Astrocyte (in vitro differentiated cells and primary cell): ENCODE measurements at places on chromosomes 2 and 18.
A peak's percentile ranks its signal among the peaks of the same experiment; 100 is the strongest.

GRCh38 chr2:239033801-239034560 lies 186.1 kb downstream of the TWIST2 start:
- H3K27me3 ChIP-seq: peaks cover 12% of the 10 kb centered on the region
- H3K4me3 ChIP-seq: no peak overlapping the region
- DNase-seq: no peak
- no peaks in the 10 kb centered on the region for H3K36me3 ChIP-seq

DNA sequence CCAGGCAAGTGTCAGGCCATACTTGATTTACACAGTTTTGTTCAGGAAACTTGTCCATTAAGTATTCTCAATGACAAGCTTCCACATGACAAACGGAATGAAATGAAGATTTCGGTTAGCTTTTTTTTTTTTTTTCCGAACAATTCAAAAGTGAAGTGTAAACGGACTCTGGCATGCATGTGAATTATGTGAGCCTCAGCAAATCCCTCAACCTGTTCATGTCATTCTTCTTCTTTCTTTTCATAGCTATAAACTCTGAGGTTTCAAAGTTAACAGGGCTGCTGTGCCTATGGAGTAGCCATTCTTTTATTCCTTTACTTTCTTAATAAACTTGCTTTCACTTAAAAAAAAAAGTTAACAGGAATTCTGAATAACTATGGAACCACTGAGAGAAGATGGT lies 110.3 kb downstream of the NOL10 start:
- H3K4me3 ChIP-seq: no peak overlapping the region
- peaks cover 11% of the 10 kb centered on the region for H3K4me1 ChIP-seq
- no peak overlapping the region for H3K27ac ChIP-seq
- peaks cover 6% of the 10 kb centered on the region for H3K36me3 ChIP-seq

- no peaks in the 10 kb centered on the region for H3K4me1 ChIP-seq
- H3K27ac ChIP-seq: no peak overlapping the region
- H3K27me3 ChIP-seq: no peaks in the 10 kb centered on the region
- H3K36me3 ChIP-seq: no peaks in the 10 kb centered on the region
- H3K4me3 ChIP-seq: no peak overlapping the region
Observed at GRCh38 chr2:141075753-141076152, 1055.1 kb downstream of the LRP1B start.

DNA sequence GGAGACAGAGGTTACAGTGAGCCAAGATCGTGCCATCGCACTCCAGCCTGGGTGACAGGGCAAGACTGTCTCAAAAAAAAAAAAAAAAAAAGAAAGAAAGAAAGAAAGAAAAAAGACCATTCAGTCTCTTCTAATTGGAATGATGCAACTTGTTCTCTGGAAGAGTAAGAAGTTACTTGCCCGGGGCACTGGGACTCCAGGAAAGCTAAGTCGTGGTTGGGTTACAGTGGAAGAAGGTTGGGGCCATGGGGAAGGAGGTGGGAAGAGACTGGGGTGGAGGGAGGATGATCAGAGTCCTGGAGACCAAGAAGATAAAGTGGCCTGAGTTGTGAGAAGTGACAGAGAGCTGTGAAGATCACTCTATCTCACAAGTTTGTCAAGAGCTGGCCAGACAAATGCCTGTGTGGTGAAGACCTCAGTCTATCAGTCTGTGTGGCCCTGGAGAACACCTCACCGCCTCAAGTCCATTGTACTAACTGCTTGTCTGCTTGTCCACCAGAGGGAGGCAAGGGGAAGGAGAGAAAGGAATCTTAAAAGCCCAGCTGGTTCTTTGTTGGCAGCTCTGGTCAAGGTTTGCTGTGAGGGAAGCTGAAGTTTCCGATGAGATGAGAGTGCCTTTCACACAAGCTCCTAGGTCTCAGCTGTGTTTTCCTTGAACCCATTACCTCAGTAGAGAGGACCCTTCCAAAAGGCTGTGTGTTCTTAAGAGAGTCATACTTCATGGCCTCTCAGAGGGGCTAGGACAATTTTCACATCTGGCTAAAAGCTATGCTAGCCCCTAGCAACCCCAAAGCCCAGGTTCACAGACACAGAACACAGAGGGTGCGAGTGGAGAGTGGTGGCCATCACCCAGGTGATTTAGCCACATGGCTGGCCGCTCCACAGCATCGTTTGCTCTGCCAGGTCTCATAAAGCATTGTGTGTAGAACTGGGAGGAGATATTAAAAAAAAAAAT lies 72.0 kb upstream of the TMEM178A start:
- no peaks in the 10 kb centered on the region for H3K27me3 ChIP-seq
- H3K4me3 ChIP-seq: no peak overlapping the region
- no peaks in the 10 kb centered on the region for H3K36me3 ChIP-seq
- H3K27ac ChIP-seq: no peak overlapping the region
- peaks cover 4% of the 10 kb centered on the region for H3K4me1 ChIP-seq
- DNase-seq: peak; percentile 80

GRCh38 chr2:72991980-72992733 lies 74.8 kb downstream of the EMX1 start:
- H3K4me1 ChIP-seq: peaks cover 2% of the 10 kb centered on the region
- DNase-seq: no peak
- no peak overlapping the region for H3K4me3 ChIP-seq
- H3K27me3 ChIP-seq: no peaks in the 10 kb centered on the region
- no peak overlapping the region for H3K27ac ChIP-seq
